ENCODE measurements at places on chromosomes 13 and 19.

DNA sequence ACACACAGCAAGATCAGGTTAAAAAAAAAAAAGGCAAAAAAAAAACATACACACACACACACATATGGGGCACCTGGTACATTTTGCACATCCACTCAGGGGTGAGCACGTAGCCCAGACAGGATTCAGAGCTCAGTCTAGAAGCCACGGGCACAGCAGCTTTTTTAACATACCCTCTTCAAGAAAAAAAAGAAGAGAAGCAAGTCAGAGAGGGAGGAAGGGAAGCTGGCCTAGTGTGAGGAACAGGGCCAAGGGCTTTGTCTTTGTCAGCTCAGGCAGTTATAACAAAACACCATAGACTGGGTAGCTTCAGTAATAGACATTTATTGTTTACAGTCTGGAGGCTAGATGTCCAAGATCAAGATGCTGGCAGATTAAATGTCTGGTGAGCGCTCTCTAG lies 2.3 kb upstream of the TPM4 start:
- no peak for DNase-seq

DNA sequence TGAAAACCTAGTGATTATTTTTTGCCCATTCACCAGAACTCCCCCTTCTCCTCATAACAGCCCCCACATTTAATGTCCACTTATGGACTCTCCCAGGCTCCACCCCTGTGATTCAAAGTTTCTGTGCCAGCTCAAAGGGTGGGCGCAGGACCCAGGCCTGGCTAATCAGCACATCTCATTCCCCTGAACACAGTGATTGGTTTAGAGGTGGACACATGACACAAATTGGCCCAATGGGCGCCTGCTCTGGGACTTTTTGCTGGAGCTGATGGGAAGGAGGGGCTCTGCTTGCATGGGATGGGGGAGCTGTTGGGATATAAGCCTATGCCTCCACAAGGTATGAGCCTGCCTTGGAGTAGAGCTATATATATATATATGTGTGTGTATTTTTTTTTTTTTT lies 6.2 kb upstream of the EPOR start:
- no peak for DNase-seq

DNA sequence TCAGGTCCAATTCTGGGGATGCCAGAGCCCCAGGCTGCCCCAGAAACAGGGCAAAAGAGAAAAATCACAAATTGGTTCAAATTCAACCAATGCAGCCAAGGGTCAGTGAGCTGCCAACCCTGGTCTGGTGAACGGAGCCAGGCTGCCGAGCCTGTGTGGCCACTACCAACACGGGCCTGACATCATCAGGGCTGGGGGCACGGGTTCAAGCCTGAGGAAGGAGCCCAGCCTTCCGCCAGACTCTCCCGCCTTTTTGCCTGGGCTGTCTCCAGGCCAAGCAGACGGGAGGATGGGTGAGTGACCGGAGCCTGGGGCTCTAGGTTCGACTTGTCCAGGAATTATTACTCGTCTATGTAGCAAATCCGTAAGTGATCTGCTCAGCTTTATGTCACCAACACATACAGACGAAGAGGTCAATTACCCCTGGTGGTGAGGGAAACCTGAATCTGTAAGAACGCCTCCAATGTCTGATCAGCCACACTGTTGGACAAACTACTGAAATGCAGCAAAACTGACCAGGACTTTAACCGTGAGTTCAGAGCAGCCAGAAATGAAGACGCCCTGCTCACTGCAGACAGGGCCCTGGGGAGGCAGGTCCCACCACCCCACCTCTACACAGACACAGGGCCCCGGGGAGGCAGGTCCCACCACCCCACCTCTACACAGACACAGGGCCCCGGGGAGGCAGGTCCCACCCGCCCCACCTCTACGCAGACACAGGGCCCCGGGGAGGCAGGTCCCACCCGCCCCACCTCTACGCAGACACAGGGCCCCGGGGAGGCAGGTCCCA lies 31.8 kb downstream of the RAB20 start:
- DNase-seq = no peak

- no peak for DNase-seq
Observed at GRCh38 chr13:49216334-49216733, 3.8 kb upstream of the MLNR start.

- DNase-seq = no peak
Observed at GRCh38 chr13:106480351-106480910, 55.0 kb downstream of the EFNB2 start.

DNA sequence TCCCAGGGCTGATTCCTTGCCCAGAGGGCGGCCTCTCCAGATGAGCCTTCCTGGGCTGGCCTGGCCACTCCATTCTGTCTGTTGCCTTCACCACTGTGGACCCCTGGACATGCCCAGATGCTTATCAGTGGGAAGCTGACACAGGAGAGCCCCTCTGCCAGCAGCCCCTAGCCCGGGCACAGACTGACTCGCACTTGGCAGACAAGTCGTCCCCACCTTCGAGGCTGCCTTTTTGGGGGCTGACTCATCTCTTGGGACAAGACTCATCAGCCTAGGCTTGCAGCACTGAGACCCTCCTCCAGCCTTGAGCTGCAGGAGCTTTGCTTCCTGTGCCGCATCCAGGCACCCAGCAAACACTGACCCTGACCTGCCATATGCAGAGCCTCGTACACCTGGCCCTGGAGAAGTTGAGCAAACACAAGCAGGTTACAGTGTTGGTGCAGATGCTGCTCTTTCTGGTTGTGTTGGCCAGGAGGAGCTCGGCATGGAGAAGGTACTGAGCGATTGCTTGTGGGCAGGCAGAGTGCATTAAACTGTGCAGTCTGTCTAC lies 8.1 kb downstream of the CHST8 start:
- DNase-seq = no peak

- DNase-seq = no peak
Observed at GRCh38 chr13:45915686-45916439, 64.3 kb upstream of the SIAH3 start.

DNA sequence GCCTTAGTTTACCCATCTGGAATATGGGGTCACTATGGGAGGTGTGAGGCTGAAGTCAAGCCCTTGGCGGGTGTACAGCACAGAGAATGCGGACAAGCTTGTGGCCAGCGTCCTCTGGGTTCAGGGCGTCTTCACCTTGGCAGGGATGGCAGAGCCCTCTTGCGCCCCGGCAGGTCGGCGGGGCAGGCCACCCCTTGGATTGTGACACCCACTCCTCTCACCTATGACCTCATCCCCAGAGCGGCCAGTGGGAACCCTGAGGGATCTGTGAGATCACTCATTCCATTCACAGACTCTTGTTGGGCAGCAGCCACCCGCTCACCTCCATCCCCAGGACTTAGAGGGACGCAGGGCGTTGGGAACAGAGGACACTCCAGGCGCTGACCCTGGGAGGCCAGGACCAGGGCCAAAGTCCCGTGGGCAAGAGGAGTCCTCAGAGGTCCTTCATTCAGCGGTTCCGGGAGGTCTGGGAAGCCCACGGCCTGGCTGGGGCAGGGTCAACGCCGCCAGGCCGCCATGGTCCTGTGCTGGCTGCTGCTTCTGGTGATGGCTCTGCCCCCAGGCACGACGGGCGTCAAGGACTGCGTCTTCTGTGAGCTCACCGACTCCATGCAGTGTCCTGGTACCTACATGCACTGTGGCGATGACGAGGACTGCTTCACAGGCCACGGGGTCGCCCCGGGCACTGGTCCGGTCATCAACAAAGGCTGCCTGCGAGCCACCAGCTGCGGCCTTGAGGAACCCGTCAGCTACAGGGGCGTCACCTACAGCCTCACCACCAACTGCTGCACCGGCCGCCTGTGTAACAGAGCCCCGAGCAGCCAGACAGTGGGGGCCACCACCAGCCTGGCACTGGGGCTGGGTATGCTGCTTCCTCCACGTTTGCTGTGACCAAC lies at the start of gene SPACA4:
Gene SPACA4 (plus strand): TSS at position 280 of the 896 bp plus-strand sequence. CDS start 237 bp downstream, at position 517.
- no peak for DNase-seq
